ENCODE measurements at places on chromosomes 3 and 15. TPM values are rescaled to one million over a fixed set of nuclear protein-coding genes. Genes with fewer than 3 reads are reported as not detected.

Gene KLHL24
- total RNA-seq: 42.0 TPM

Gene DLL4
- total RNA-seq: 0.31 TPM

Gene RASGRP1
- 0.51 TPM for total RNA-seq

DNA sequence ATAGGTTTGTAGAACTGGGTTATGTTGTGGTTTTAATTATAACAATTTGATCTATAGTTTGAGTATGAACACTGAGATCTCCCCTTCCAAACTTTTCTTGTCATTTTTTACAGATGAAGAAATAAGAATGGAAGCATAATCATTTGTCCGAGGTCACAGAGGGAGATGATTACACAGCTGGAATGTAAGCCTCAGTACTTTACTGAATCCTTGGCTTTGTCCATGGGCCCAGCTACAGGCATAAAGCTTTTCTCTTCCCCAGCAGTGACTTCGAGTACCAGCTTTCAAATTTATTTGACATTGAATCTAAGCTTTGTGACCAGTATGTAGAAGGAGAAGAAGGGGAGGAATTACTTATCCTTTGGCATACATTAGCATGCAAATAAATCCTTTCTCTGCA is 80.9 kb upstream of the DCBLD2 start:
- no peak for DNase-seq
- no peaks in the 10 kb centered on the region for H3K27me3 ChIP-seq
- H3K4me1 ChIP-seq: peaks cover 3% of the 10 kb centered on the region

- no peaks in the 10 kb centered on the region for H3K36me3 ChIP-seq
- H3K4me3 ChIP-seq: no peak overlapping the region
- DNase-seq: no peak
- H3K4me1 ChIP-seq: no peaks in the 10 kb centered on the region
- H3K27me3 ChIP-seq: no peaks in the 10 kb centered on the region
Observed at GRCh38 chr3:194376241-194376560, 6.7 kb upstream of the LRRC15 start.

DNA sequence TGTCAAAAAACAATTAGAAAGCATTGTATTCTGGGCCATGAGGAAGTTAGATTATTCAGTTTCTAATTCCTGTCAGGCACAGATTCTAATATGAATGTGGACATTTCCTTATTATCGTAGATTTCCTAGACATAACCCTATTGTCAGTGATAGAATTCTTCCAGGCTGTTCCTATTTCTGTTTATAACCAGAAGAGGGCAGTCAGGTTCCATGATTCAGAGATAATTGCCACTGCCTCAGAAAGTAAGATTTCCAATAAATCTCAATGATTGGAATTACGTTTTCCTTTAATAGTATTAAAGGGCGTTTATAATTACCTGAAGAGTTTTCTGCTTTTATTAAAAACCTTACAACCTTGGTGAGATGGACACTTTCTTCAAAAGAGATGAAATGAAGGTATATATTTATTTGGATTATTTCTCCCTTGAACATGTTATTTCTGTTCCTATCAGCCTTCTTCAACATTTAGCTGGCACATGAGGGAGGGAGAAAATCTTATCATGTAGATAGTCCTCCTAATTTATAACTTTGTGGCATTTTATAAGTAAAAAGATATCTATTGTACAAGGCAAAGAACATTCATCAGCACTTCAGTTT is 439.2 kb downstream of the MCTP2 start:
- DNase-seq: peak; percentile 7
- no peaks in the 10 kb centered on the region for H3K36me3 ChIP-seq
- H3K4me3 ChIP-seq: no peak overlapping the region
- H3K27ac ChIP-seq: no peak overlapping the region
- no peaks in the 10 kb centered on the region for H3K27me3 ChIP-seq
- 0 out of 2 replicates have a peak, but pooled peaks cover 5% of the 10 kb centered on the region for H3K4me1 ChIP-seq

DNA sequence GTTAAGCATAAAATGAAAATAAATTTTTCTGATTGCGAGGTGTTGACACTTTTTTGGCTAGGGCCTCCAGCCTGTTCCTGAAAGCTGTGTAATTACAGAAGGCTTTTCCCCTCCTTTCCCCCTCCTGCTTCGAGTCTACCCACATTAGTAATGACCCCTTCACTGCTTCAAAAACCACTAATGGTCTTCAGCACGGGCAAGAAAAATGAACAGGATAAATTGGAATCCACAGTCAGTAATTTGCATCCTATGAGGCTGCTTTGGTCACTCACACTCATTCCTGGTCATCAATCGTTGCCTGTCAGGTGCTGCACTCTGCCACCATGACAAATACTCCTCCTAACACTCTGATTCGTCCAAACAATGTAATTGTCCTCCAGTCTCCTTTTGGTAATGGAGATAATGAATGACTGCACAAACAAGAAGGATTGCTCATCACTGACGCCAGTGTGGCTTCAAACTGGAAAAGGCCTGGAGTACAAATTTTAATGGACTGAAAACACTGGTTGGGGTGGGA is 148.6 kb downstream of the MEIS2 start:
- H3K27me3 ChIP-seq: no peaks in the 10 kb centered on the region
- H3K4me1 ChIP-seq: no peaks in the 10 kb centered on the region
- no peak overlapping the region for H3K27ac ChIP-seq
- no peaks in the 10 kb centered on the region for H3K36me3 ChIP-seq

GRCh38 chr3:71214797-71215196 is 368.7 kb downstream of the FOXP1 start:
- no peak for DNase-seq
- no peaks in the 10 kb centered on the region for H3K27me3 ChIP-seq
- H3K4me1 ChIP-seq: no peaks in the 10 kb centered on the region
- no peaks in the 10 kb centered on the region for H3K36me3 ChIP-seq
- H3K27ac ChIP-seq: no peak overlapping the region

Data from Panc1 (cell line).